ENCODE measurements at places on chromosomes 3 and 15.

DNA sequence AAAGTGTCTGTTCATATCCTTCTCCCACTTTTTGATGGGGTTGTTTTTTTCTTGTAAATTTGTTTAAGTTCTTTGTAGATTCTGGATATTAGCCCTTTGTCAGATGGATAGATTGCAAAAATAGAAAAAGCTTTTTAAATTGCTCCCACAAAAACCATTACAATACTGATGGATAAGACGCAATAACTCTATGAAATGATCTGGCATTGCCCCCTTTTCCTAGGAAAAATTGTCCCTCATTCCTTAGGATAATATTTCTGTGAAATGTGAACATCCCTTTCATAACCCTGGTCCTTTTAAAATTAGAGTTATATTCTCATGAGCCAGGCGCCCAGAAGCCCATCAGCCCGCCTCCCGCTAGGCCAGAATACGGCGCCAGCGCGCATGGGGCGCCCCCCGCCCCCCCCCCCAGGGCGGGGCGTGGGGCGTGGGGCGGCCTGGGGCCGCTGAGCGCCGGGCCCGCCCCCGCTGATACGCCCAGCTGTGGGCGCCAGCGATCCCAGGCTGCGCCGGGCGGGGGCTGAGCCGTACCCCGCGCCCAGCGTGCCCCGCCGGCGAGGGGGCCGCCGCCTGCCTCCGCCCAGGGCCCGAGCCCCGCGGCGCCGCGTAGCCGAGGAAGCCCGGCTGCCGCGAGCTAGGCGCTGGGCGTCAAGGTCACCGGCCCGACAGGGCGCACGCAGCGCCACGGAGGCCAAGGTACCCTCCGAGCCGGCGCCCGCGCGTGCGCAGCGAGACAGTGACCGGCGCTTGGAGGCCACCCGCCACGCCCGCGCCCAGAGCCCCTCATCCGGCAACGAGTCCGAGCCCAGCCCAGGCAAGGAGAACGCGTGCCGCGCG is 11.1 kb upstream of the ROPN1B start:
- DNase-seq = no peak

GRCh38 chr3:30628901-30629590 is 22.6 kb downstream of the TGFBR2 start:
- no peak for DNase-seq

DNA sequence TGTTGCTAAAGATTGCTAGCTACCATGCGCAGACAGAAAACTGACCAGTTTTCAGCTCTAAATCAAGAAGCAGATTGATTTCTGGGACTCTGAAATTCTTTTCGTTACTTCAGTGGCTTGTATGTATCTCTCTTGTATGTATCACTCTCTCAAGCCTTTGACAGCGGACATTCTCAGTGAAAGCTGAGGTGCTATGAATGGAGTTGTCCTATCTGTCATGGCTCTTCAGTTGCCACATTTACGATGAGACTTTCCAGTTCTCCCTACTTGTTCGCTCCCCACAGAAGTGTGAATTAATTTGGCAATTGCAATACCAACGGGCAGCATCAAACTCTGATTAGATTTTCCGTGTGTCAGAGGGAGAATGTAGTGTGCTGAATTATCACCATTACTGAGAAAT is 432.4 kb downstream of the GRM7 start:
- no peak for DNase-seq

DNA sequence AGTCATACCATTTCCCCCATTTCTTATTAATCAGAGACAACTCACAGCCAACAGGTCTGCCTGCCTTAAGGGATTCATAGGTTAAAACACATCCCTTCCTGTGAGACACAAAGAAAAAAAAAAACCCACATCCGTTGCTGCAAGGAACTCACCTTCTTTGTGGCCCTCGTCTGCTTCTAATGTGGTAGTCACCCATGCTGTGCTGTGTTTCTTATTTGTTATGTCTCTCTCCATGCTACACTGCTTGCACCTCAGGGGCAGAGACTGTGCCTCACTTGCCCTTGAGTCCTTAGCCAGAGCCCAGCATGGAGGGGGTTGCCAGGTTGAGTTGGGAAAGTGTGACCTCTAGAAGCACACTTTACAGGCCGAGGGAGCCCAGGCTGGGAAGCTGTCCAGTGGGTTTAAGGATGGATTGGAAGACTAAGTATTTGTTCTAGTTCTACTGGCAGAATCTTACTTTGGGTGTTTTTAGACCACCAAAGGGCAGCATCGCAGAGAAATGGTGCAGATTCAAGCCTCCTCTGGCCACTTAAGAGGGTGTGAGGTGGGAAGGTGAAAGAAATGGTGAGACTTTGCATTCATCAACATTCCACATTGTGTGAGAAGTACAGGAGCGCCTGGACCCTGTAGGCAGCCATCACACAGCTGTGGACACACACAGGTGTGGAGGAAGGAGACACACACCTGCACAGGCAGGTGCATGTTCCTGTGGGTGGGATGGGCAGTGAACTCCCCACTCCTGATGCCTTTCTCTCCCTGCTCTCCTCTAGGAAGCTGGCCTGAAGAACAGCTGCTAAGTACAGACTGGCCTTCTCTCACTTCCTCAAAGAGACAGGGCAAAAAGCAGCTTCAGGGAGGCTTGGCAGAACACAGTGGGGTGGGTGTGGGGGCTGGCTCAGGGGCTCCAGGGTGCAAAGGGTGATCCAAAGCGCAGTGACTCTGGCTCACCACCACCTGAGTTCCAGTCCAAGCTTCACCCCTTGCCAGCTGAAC is 48.8 kb downstream of the GLB1 start:
- DNase-seq = no peak

- no peak for DNase-seq
Measured at GRCh38 chr15:101152914-101153313, 98.9 kb downstream of the CHSY1 start.

All from AG10803 (cell line).